NCI-H1930 (cell line): ENCODE measurements at places on chromosomes 11 and 22.

GRCh38 chr11:44608651-44608990 is 43.2 kb downstream of the CD82 start:
- DNase-seq: no peak

DNA sequence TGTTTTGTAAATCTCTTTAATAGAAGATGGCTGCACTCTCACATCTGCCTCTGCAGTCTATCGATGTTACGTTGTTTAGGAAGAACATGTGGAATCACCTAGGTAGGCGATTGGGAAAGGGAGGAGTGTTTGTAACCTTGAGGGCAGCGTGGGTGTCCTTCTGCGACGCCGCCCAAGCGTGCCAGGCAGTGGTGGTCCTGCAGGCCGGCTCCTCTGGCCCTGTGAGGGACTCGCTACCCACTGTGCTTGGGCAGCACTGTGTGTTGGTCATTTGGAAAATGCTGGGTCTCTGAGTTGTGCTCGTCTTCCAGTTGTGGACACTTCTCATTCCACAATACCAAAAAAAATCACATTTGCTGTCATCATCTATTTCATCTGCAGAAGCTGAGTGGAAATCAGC is 29.1 kb downstream of the CTTN start:
- no peak for DNase-seq

DNA sequence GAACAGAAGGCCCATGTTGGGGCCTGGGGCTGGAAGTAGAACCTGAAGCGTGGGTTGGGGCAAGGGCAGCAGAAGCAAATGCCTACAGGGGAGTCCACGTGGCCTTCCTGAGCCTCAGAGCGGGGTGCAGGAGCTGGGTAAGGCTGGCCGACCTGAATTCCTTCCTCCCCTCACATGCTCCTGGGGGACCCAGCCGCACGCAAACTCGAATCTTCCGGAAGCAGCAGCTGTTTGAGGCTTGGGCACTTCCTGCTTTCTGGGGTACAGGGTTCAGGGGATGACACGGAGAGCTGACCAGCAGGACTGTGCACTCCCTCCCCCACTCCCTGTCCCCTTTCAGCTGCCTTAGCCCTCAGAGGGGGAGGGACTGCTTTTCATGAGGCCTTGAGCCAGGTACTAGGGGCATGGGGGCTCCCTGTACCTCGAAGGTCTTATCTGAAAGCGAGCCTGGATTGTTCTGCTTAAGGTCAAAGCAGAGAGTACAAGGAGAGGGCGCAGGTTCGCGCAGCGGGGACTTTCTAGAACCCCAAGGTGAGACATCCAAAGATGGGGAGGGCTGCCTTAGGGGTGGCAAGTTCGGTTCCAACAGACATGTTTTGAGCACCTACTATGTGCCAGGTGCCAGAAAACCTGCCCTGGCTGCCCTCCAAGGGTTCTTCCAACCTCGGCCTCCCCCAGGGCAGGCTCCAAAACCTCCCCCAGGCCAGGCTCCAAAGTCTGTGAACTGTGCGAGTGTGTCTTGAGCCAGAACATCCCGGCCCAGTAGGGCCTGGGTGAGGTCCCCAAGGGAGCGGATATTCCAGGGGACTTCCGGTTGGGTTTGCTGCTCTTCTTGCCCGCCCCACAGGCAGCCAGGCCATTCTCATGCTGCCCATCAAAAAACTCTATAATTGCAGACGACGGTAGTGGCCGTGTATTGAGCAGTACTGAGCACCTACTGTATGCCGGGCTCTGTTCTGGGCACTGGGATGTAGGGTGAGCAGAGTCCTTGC is 1.7 kb downstream of the NCF4 start:
- no peak for DNase-seq

DNA sequence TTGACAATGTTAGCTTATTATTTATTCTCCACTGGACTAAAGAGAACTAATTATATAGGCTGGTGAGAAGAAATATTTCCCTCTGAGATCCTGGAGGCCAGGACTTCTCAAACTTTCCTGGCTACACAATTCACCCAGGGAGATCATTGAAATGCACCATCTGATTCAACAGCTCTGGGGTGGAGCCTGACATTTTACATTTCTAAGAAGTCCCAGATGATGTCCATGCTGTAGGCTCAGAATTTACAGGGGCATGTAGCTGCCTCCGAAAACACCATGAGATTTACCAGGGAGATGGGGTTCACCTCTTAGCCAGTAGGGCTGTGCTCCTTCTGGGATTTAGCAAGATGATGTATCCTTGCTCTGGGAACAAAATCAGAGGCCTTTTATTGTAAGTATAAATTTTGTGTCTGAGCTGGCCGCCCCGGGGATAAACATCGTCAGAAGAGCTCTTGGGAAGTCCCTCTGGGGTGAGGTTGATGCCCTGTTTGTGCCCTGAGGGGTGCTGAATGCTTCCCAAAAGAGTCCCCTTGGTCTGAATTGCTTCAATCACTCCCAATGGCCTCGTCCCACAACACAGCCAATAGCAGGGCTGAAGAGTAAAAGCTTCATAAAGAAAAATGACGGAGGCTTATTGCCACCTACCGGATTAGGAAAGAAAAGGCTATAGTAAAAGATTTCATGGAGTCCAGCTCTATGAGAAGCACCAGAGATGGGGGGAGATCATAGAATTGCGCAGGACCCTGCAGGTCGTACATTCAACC is 33.4 kb upstream of the API5 start:
- DNase-seq: peak; percentile 22

DNA sequence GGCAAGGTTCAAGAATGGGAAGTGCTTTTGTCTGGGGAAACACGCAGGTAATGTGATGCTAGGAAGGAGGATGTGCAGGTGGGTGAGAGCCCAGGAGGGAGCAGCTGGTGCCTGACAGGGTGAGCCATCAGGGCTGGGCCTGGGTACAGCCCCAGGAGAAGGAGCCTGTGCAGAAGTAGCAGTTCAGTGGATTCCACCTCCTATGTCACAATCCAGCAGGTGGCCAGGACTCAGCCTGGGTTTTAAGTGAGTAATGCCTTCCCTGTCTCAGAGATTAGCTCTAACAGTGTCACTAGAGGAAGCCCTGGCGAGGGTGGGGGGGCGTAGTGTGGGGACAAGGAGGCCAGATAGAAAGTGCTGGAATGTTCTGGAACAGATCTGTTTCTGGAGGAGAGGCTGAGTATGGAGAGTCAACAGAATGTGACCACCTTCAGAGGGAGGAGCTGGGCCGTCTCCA is 8.1 kb downstream of the RIC8A start:
- DNase-seq: no peak

- no peak for DNase-seq
These were observed at the start of gene EFEMP2 for GRCh38 chr11:65872586-65873317. Gene EFEMP2, minus strand, starts transcription at chr11:65872800. Its CDS starts 446 bp downstream, at chr11:65872354.

- no peak for DNase-seq
These were observed 433.2 kb downstream of the GUCY1A2 start for GRCh38 chr11:106585061-106585460.

- DNase-seq: no peak
These were observed 39.0 kb downstream of the GRAMD1B start for GRCh38 chr11:123469089-123469488.

DNA sequence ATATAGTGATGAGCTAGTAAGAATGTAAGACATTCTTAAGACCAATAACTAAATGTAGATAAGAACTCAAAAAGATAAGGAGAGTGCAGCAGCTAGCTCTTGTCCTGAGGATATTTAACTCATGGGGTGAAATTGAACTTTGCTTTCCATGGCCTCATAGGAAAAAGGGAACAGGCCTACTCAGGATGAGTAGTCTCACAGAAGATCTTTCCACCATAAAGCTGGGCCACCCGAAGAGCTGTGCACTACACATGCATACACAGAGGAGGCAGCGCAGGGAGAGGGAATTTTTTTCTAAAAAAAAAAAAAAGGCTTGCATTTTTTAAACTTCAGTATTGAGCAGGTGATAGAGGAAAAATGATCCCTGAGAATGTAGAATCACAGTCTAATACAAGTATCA is 59.9 kb upstream of the CFAP300 start:
- no peak for DNase-seq

- no peak for DNase-seq
These were observed 97.7 kb downstream of the TEAD1 start for GRCh38 chr11:12771875-12772274.

DNA sequence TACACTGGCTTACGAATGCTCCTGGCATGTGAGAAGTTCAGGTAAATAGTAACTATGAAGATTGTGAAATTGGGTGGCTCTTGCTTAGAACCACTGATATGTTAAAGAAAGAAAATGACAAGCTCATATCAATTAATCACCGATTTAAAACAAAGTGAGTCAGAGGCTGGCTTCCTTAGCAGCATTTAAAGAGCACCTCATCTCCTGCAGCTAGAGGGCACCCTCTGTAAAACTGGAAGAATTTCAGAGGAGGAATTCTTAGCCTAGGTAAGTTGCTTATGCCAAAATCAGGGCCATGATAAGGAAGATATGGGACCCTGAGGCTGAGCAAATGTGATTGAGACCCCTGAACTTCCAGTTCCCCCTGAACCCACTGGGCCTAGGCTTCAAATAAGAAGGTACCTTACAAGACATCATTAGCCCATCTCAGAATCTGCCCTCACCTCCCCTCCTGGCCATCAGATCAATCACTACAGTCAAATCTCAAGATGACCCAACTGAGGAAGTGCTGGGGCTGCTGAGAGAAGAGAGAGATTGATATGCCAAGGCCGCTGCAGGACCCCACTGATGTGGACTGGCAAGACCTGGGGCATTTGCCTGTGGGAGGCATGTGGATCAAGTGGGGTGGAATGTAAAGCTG is 8.6 kb upstream of the CD3E start:
- no peak for DNase-seq

- DNase-seq: no peak
These were observed 53.2 kb upstream of the BID start for GRCh38 chr22:17827466-17827865.

- DNase-seq: peak; percentile 51
These were observed at the start of the genes MPST and TST for GRCh38 chr22:37019309-37020191. Gene MPST, plus strand, starts transcription at chr22:37019742. Its CDS starts 95 bp downstream, at chr22:37019837. Gene TST, minus strand, starts transcription at chr22:37019447. Its CDS starts 715 bp downstream, at chr22:37018732.

DNA sequence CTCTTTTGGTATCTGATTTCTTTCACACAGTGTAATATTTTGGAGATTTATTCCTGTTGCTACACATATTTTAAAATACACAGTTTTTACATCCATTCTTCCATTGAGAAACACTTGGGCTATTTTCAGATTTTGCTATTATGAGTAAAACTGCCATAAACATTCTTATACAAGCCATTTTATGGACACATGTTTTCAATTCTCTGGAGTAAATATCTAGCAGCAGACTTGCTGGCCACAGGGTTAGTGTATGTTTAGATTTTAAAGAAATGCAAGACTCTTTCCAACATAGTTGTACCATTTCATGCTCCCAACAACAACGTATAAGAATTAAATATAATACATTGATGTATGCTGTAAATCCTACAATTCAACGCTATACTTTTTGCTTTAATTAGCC is 360.8 kb upstream of the PITPNB start:
- no peak for DNase-seq

- no peak for DNase-seq
These were observed 103.8 kb downstream of the MORC2 start for GRCh38 chr22:30864441-30865420.

GRCh38 chr22:17131686-17132085 is 10.5 kb upstream of the TMEM121B start:
- DNase-seq: no peak

DNA sequence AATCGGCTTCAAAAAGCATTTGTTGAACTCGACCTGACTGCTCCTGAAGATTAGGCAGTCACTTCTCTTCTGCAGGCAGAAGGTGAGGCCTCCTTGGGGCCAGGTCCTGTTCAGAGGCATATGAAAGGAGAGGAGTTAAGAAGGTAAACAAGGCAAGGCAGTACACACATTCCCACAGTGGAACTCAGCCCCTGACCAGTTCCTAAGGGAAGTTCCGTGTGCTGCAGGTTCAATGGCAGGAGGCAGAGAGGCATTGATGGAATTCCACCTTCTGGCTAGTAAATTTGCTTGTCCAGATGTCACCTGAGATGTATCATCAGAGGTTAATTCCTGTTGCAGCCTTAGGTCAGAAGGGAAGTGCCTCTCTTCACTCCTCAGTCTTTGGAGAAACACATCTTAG is 337.0 kb upstream of the MTNR1B start:
- no peak for DNase-seq

DNA sequence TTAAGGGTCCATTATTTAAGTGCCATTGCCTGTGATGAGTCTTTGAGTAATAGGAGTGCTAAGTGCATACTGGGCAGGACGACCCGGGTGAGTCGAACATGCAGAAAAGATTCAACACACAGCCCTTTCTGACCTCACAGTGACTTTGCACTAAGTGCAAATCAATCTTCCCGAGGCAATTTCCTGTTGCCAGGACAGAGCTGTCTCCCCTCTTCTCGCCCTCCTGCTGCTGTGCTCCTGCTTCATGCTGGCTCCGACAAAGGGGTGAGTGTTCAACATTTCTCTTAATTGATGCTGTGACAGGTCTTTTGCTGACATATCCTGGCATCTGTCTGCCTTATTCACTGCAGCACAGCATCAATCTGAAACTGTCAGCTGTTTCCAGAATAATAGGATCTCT is 42.0 kb downstream of the MCHR1 start:
- DNase-seq: no peak

DNA sequence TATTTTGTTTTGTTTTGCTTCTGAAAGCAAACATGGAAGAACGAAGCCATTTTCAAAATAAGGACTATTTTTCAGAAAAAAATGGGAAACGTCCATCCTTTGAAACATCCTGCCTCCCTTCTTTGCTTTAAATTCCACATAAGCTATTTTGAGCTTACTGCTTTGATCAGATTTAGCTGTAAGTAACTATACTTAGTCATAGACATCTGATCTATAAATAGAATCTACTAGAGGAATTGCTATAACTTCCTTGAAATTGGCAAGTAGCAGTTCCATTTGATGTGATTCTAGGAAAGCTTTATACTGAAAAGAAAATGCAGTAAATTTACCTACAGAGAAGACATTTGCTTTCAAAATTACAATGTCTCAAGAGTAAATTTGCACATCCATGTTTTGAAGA is 305.8 kb downstream of the TTC28 start:
- no peak for DNase-seq

DNA sequence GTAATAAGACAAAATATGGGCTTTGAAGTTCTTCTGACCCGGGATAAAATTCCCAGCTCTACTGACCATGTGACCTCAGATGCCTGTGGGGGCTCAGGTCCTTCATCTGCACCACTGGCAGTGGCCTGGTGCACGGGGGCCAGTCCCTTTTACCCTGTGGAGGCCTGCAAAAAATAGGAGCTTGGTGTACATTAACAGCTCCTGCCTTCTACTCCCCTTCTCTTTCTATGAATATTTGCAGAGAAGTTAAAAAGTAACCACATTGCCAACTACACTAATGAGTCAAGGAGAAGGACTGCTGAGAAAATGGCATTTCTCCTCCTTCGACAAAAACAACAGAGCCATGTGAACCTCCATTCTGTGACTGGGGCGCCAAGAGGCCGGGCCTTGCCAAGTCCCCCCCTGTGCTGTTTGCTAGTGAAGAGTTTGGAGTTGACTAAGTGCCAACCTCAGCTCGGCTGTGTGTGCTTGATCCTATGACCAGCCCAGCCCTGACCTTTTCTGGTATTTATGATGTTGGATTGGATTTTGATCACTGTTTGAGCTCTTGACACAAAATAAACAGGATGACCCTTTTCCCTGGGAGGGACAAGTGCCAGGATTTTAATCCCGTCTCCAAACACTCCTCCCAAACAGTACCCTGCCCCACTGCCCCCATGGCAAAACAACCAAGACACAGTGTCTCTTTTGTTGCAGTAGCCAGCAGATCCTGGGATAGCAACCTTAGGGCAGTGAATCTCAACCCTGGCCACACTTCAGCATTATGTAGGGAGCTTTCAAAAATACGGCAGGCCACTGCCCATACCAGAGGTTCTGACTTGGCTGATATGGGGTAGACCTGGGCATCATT is 380.1 kb downstream of the LARGE1 start:
- no peak for DNase-seq
